Stimulated activated CD4-positive, alpha-beta T cell treated with anti-CD3 and anti-CD28 coated beads, Interleukin-12 subunit alpha, Interleukin-12 subunit beta, amount 100 ng/mL, for 48 hours (primary cell): ENCODE measurements at places on chromosomes 1 and 21.

GRCh38 chr1:189696297-189696696 is 781.4 kb downstream of the BRINP3 start:
- DNase-seq, result no peak

DNA sequence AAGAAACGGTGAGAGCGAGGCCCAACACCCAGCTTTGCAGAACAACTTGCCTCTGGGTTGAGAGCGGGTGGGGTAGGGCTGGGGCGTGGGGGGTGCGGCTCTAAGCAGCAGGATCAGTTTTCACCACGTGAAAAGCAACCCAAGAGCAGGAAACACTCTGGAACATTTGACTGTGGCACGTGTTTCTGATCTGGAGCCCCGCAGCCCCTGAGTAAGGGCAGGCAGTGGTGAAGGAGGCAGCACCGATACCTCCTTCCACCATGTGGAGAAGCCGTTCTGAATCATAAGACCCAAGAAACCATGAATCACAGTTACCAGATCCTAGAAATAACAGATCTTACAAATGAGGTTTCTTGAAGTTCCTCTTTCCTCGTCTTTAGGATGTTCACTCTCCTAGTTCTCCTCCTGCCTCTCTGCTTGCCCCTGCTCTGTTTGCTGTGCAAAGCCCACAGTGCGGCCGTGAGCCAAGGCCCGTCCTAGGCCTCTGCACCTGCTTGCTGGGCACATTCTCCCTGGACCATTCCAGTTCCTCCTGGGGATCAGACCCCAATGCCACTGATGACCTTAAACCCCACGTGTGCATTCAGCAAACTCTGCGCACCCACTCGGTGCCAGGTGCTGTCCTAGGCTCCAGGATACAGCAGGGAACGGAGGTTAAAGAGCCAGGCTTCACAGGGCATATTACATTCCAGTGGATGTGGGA is 31.9 kb downstream of the SLC1A7 start:
- peak; percentile 17 for DNase-seq

GRCh38 chr21:45867671-45868081 is 113.9 kb upstream of the COL6A1 start:
- DNase-seq, result no peak

GRCh38 chr1:203508463-203509073 is 14.6 kb downstream of the OPTC start:
- DNase-seq, result no peak

DNA sequence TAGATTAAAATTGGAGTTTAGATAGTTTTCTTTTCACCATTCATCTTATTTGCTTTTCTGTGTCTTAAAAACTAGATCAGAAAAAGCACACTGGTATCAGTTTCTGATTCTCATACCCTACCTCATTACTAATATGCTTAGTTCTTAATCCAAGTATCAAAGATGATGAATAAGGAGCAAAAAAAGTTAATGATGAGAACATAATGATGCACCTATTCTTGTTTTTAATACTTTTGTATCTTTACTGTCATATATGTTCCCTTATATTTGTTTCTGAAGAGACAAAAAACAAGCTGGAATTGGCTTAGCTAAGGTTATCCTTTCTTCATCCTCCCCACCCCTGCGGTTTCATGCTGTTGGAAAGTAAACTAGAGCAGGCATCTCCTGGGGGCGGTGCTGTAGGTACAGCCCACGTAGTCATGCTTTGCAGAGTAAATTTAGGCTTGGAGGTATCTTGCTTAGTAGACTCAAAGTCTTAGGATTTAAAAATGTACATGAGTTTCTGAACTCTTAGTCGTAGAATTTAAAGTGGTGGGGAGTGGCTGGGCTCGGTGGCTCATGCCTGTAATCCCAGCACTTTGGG is 16.4 kb downstream of the CNIH4 start:
- DNase-seq, result no peak

DNA sequence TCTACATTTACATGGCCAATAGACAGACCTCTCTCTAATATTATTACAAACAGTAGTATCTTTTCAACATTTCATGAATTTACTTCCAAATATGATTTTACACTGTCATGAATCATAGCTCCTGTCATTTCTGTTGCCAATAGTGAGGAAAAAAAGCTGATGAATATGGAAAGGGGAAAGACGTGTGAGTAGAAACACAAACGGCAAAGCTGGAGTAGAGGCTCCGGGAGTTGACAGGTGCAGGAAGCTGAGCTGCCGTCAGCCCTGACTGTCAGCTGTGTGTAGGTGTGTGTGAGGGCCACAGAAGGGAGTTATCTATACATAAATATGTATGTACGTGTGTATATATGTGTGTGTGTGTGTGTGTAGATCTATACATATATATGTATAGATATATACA is 416.9 kb downstream of the ZP4 start:
- no peak for DNase-seq

DNA sequence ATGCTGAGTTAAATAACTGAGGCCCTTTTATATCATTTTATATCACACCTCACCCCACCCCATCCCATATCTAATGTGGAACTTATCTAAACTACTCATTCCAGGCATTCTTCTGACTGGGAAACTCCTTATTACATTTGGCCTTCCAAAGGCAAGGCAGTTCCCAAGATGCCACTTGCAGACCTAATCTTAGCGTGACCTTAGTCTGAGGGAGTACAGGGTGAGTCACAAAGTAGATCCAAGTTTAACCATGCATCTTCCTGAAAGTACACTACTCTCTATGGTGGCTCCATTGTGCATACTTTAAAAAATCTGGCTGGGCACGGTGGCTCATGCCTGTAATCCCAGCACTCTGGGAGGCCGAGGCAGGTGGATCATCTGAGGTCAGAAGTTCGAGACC is 353.6 kb upstream of the C1orf87 start:
- no peak for DNase-seq

DNA sequence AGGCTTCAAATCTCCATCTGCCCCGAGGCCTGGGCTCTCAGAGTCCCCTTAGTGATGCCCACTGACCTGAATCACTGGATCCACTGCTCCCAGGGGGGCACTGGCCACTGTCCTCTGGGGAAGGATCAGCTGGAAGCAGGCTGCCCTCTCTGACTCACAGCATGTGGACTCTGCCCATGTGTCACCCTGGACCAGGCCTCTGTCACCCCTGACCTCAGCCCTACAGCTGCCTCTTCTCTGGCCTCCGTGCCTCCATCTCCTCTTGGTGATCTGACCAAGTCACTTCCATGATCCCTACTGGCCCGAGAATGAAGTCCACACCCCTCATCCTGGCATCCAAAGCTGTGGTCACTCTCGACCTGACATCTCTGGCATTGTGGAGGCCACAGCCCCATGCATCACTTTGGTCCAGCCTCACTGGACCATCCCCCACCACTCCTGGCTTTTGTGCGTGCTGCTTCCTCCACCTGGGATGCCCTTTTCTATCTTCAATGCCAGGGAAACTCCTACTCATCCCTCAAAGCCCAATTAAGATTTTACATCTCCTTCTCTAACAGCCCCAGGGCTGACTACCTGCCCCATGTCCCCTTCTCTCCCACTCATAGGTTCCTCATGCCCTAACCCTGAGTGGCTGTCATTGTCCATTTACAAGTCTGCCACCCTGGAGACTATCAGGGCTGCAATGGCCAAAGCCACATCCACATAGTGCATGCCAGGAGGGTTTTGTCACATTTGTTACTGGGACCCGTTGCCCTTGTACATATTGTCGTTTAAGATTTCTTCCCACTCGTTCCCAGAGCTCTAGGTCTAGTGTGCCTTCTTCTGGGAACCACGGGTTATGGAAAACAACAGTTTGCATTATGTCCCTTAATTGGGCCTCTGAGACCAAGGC is 685.0 kb downstream of the MATN1 start:
- DNase-seq, result no peak

- no peak for DNase-seq
These were observed 15.5 kb upstream of the MTARC2 start for GRCh38 chr1:220732621-220733020.

- DNase-seq, result no peak
These were observed 36.9 kb downstream of the RAP1GAP start for GRCh38 chr1:21631944-21632887.

DNA sequence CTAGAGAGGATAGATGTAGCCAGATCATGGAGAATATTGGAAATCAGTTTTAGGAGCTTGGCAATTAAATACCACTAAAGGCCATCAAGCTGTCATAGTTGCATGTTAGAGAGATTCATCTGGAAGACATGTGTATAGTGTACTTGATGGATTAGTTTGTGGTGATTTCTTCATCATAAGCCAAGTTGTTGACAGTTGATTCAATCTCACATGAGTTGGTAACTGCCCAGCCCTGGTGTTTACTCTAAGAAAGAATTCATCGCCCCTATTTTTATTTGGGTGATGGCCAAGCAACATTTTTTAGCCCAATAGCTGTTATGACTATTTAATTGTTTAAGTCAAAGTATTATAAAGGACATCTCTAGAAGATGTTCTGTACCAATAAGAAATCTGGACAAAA is 737.6 kb downstream of the PLA2G4A start:
- no peak for DNase-seq

- no peak for DNase-seq
These were observed 30.4 kb upstream of the CYP4B1 start for GRCh38 chr1:46768445-46768844.

GRCh38 chr1:205532026-205532898 is 27.8 kb downstream of the CDK18 start:
- no peak for DNase-seq

DNA sequence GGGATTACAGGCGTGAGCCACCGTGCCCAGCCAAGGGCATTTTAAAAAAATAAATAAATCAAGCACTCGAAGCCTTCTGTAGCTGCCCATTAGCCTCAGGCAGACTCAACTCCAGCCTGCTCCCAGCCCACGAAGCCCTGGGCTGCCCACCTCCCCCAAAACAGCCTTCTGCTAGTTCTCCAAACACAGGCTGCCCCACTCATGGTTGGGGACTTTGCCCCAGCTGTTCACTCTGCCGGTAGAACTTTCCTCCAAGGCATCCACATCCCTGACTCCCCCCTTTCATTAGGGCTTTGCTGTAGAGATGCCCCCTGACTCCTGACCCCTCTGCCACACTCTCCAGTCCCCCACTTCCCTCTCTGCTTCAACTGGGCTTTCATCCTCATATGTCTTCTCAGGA is 29.7 kb upstream of the LAPTM5 start:
- no peak for DNase-seq

- no peak for DNase-seq
These were observed 252.1 kb downstream of the KAZN start for GRCh38 chr1:14850563-14850962.

- DNase-seq, result no peak
These were observed 20.0 kb downstream of the MAB21L3 start for GRCh38 chr1:116131170-116131569.

- no peak for DNase-seq
These were observed 15.8 kb downstream of the SNX7 start for GRCh38 chr1:98677288-98677687.

DNA sequence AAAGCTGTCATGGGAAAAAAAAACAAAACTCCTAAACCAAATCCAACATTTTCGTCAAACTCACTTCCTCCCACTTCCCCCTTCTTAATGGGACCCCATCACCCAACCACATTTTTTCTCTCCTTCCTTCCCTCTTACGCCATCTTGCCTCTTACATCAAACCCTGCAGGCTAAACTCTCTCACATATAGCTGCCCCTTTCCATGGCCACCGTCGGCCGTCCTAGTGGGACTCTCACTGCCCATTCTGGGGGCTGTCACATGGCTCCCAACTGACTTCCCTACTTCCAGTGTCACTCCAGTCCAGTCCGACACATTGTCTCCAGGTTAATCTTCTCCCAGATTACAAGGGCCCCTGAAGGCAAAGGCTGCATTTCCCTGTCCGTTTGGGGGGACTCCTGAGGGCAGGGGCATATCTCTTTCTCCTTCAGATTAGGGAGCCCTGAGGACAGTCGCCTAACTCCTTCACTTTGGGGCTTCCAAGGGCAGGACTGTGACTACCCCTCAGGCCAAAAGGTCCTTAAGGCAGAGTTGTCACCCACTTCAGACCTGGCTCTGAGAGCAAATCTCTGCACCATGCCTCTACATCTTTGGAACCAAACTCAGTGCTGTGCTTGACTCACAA is 658 bp downstream of the UBXN11 start:
- no peak for DNase-seq

- DNase-seq, result no peak
These were observed 59.0 kb upstream of the HUNK start for GRCh38 chr21:31813862-31814261.

DNA sequence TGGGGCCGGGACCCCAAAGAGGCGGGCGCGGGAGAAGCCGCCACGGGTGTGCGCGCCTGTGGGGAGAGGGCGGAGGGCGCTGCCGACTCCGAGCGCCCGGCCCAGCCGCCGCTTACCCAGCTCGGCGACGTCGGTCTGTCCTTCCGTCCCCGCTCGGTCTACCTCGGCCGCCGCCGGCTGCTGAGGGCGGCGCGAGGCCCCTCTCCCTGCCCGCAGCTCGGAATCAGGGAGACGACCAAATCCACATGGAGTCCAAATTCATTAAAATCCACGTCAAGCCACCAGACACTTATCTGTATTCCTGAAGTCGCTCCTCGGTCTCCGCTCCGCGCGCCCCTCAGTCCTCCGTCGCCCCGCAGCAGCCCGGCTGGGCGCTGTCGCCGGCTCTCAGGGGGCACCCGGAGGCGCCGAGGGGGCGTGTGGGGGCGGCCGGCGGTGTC is 637 bp downstream of the PLXNA2 start:
- no peak for DNase-seq

GRCh38 chr1:213720032-213720431 is 267.7 kb upstream of the PROX1 start:
- no peak for DNase-seq

DNA sequence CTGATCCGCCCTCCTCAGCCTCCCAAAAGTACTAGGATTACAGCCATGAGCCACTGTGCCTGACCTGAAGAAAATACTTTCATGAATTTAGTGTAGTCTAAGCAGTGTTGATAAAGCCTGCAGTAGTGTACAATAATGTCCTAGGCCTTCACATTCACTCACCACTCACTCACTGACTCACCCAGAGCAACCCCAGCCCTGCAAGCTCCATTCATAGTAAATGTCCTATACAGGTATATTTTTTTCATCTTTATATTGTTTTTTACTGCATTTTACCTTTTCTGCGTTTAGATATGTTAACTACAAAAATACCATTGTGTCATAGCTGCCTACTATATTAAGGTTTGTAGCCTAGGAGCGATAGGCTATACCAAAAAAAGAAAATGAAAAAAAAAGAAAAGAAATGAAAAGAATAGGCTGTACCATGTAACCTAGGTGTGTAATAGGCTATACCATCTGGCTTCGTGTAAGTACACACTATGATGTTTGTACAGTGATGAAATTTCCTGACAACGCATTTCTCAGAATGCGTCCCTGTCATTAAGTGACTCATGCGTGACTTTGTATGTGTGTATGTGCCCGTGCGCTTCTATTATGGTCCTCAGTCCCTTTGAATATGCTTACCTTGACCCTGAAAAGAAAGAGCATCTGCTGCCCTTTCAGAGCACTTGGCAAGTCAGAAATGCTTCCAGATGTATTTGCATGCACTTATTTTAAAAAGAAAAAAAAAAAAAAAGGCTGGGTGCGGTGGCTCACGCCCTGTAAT is 9.2 kb upstream of the SLAMF8 start:
- DNase-seq, result no peak
